Left ventricle myocardium inferior (tissue), 1 donor: ENCODE measurements at places on chromosomes 3 and 15. TPM values are rescaled to one million over a fixed set of nuclear protein-coding genes. Genes with fewer than 3 reads are reported as not detected.

The ACAD11 gene
- total RNA-seq: 21.5 TPM

The GP9 gene
- total RNA-seq: not detected

The IGDCC3 gene
- 0.16 TPM for total RNA-seq

The MRAS gene
- 349 TPM for total RNA-seq

The ADAMTS17 gene
- 0.99 TPM for total RNA-seq

The SLC51A gene
- not detected for total RNA-seq

The SOX14 gene
- total RNA-seq: not detected

The RFTN1 gene
- total RNA-seq: 22.9 TPM

The MGA gene
- 29.6 TPM for total RNA-seq

The ERC2 gene
- total RNA-seq: 0.99 TPM

The PP2D1 gene
- total RNA-seq: not detected

The CATSPER2 gene
- 1.2 TPM for total RNA-seq

The CPNE9 gene
- 0.16 TPM for total RNA-seq

The CHL1 gene
- total RNA-seq: 8.8 TPM

The SPINK8 gene
- not detected for total RNA-seq

The IMPG2 gene
- total RNA-seq: 0.11 TPM

The ARRDC4 gene
- 11.8 TPM for total RNA-seq

The BFSP2 gene
- total RNA-seq: not detected

The C3orf52 gene
- total RNA-seq: 2.4 TPM

The GOLGA8S gene
- 0.33 TPM for total RNA-seq

The APEH gene
- 99.0 TPM for total RNA-seq

The USP50 gene
- total RNA-seq: not detected

The PCSK6 gene
- 28.6 TPM for total RNA-seq

The CFAP92 gene
- 0.25 TPM for total RNA-seq

The PGBD4 gene
- 2.0 TPM for total RNA-seq

The TTLL13 gene
- total RNA-seq: 0.19 TPM

The MLF1 gene
- 200 TPM for total RNA-seq

The NEIL1 gene
- 8.2 TPM for total RNA-seq

The IQCB1 gene
- total RNA-seq: 5.7 TPM

The RBMS3 gene
- 25.3 TPM for total RNA-seq

The RARB gene
- total RNA-seq: 15.6 TPM

The SLCO3A1 gene
- total RNA-seq: 56.8 TPM

The AMOTL2 gene
- 44.4 TPM for total RNA-seq

The FAM81A gene
- total RNA-seq: 2.9 TPM

The SLC2A2 gene
- total RNA-seq: not detected

The PROS1 gene
- total RNA-seq: 48.3 TPM
